T-cell (primary cell): ENCODE measurements at places on chromosomes 13 and 19.

- no peaks in the 10 kb centered on the region for H3K4me1 ChIP-seq
- H3K36me3 ChIP-seq, result no peaks in the 10 kb centered on the region
- no peak for DNase-seq
- H3K27ac ChIP-seq, result no peak overlapping the region
- no peak overlapping the region for H3K4me3 ChIP-seq
- no peaks in the 10 kb centered on the region for H3K27me3 ChIP-seq
Measured at GRCh38 chr13:95258619-95259194, 42.5 kb downstream of the ABCC4 start.

GRCh38 chr13:26485786-26486185 is 71.7 kb upstream of the WASF3 start:
- H3K27ac ChIP-seq, result no peak overlapping the region
- H3K4me1 ChIP-seq, result peaks cover 6% of the 10 kb centered on the region
- H3K4me3 ChIP-seq, result no peak overlapping the region
- DNase-seq, result no peak
- H3K27me3 ChIP-seq, result no peaks in the 10 kb centered on the region

- peaks cover 35% of the 10 kb centered on the region for H3K36me3 ChIP-seq
- H3K4me1 ChIP-seq, result no peaks in the 10 kb centered on the region
- H3K4me3 ChIP-seq, result no peak overlapping the region
Measured at GRCh38 chr19:6412447-6413091, 12.0 kb downstream of the KHSRP start.

- no peaks in the 10 kb centered on the region for H3K36me3 ChIP-seq
- no peak overlapping the region for H3K4me3 ChIP-seq
- no peaks in the 10 kb centered on the region for H3K4me1 ChIP-seq
- no peaks in the 10 kb centered on the region for H3K27me3 ChIP-seq
Measured at GRCh38 chr13:24606486-24607170, 73.6 kb upstream of the ATP12A start.

GRCh38 chr13:98260357-98261164 is 83.5 kb upstream of the RNF113B start:
- no peaks in the 10 kb centered on the region for H3K4me1 ChIP-seq
- DNase-seq, result no peak
- no peak overlapping the region for H3K27ac ChIP-seq
- no peaks in the 10 kb centered on the region for H3K27me3 ChIP-seq
- H3K4me3 ChIP-seq, result no peak overlapping the region
- H3K36me3 ChIP-seq, result no peaks in the 10 kb centered on the region

DNA sequence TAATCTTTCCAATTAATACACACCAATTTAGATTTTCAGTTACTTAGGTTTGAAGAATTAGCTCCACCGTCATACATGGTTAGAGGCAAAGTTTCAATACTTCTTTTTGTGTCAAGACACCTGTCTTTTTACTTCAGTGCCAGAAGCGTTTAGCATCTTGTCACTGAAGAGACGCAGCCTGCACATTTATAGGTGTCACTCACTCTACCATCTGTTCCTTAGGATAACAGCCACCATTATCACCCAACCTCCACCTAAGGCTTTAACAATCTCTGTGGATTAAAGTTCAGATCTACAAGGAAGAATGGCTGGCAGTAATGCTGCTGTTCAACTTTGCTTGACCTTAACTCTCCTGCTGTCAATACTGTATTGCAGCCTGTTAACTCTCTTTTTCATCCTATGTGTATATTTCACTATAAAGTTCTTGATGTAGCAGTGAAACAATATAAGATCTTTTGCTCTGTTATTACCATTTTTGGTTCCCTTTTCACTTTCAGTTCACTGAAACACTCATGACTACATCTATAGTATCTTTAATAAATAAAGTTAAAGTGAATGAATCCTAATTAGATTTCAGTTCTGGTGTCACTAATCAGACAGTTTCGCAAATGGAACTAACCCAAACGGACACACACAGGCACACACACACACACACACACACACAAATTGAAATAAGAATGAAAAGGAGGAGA is 435.6 kb downstream of the PCDH9 start:
- no peak overlapping the region for H3K4me3 ChIP-seq
- no peaks in the 10 kb centered on the region for H3K4me1 ChIP-seq
- H3K27ac ChIP-seq, result no peak overlapping the region
- DNase-seq, result no peak
- no peaks in the 10 kb centered on the region for H3K27me3 ChIP-seq

- H3K36me3 ChIP-seq, result peaks cover 43% of the 10 kb centered on the region
- no peak overlapping the region for H3K27ac ChIP-seq
- no peak for DNase-seq
- no peak overlapping the region for H3K4me3 ChIP-seq
- H3K27me3 ChIP-seq, result no peaks in the 10 kb centered on the region
Measured at GRCh38 chr19:13995878-13996765, 10.0 kb downstream of the RFX1 start.

DNA sequence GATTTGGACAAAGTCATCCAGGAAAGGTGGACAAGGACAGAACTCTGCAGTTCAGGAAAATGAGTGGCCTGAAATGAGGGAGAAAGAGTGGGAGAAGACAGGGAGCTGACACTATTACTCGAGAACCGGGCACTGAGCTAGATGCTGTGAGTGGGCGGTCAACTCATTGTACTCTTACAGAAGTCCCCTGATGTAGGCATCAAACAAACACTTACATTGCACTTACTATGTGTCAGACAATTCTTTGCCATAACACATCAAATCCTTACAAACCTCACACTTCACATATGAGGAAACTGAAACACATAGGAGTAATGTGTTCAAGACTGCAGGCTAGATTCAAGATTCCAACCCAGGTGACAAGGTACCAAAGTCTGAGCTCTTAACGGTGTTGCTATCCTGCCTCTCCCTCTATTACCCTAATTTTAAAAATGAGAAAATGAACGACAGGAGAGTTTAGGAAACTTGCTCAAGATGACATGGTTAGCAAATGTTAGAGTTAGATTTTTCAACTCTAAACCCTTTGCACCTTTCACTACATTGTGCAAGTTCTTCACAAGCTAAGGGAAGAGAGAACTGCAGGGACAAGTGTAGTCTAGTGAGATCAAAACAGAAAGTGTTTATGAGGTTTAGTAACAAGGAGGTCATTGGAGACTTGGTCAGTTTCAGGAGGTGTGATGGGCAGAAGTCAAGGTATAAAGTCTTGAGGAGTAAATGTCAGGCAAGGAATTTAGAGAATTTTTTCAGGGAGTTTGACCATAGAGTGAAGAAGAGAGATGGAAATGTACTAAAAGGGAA is 4.9 kb upstream of the MEDAG start:
- DNase-seq, result no peak
- H3K36me3 ChIP-seq, result no peaks in the 10 kb centered on the region
- H3K27me3 ChIP-seq, result peaks cover 9% of the 10 kb centered on the region
- H3K27ac ChIP-seq, result no peak overlapping the region
- peaks cover 13% of the 10 kb centered on the region for H3K4me1 ChIP-seq
- no peak overlapping the region for H3K4me3 ChIP-seq

DNA sequence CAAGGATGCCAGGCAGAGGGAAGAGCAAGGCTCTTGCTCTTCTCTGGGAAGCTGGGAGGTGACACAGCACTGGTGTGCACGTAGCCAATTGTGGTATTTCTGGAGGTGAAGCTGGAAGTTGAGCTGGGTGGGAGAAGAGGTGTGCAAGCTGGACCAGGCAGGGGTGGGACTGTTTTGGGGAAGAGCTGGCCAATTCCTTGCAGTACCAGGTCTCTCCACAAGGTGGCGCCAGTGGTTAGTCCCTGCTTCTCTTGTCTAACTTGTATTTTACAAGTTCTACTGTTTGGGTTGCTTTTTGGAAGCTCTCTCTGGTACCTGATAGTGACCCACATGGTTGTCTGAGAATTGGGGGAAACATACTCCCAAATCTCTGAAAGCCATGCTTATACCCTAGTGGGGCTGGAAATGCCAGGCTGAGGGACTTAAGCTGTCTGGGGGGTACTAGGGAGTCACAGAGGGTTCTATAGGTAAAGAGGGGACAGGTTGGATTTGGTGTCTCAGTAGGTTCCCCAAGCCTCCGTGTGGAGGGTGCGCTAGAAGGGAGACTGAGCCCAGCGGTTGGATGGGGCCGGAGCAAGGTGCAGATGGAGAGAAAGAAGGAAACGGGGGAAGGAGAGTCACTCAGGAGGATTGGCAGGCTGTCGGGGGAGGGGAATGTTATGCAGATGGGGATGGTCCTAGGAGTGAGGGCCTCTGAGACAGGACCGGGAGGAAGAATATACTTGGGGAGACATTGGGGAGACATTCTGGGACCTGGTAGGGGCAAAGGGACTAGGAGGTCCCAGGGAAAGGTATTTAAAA is 3.0 kb downstream of the HPN start:
- H3K27me3 ChIP-seq, result no peaks in the 10 kb centered on the region
- peak; percentile 55 for DNase-seq
- no peak overlapping the region for H3K27ac ChIP-seq
- peaks cover 45% of the 10 kb centered on the region for H3K4me1 ChIP-seq

DNA sequence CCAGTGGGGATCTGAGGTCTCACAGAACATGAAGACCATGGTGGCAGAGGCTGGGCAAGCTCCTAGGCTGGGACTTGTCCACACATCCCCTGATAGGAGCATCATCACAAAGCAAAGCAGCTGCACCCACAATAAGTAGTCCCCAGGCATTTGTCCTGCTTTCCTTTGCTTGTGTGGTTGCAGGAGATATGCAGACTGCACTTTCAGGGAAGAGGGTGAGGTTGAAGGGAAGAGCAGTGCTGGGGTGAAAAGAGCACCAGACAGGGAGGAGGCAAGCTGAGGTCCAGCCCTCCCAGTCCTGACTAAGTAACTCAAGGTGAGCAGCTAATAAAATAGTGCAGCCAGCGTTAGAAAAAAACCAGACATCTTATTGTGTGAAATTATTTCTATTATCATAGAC is 383.6 kb downstream of the UQCRFS1 start:
- H3K36me3 ChIP-seq, result no peaks in the 10 kb centered on the region
- no peak overlapping the region for H3K27ac ChIP-seq
- no peak for DNase-seq

DNA sequence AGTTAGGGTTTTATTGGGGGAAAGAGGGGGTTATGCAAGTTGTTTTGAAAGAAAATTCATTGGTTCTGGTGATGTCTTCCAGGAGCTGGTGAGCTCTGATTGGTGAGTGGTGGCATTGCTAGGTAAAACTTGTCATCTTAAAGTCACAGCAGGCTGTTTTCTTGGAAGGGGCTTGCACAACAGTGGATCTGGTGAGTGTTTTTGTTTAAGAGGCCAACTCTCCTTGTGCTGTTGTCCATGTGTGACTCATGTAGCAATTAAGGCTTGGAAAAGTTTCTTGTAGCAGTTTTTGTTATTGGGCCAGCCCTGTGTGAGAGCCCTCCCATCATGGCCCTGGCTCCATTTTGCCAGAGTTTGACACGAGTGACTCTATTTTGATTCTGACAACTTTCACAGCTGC is 109.4 kb downstream of the RFC3 start:
- DNase-seq, result no peak
- no peak overlapping the region for H3K4me3 ChIP-seq
- no peaks in the 10 kb centered on the region for H3K4me1 ChIP-seq
- no peaks in the 10 kb centered on the region for H3K36me3 ChIP-seq
- no peak overlapping the region for H3K27ac ChIP-seq

- DNase-seq, result no peak
- peaks cover 30% of the 10 kb centered on the region for H3K36me3 ChIP-seq
- no peak overlapping the region for H3K27ac ChIP-seq
- no peaks in the 10 kb centered on the region for H3K27me3 ChIP-seq
Measured at GRCh38 chr13:113995051-113995601, 21.2 kb upstream of the C13orf46 start.

DNA sequence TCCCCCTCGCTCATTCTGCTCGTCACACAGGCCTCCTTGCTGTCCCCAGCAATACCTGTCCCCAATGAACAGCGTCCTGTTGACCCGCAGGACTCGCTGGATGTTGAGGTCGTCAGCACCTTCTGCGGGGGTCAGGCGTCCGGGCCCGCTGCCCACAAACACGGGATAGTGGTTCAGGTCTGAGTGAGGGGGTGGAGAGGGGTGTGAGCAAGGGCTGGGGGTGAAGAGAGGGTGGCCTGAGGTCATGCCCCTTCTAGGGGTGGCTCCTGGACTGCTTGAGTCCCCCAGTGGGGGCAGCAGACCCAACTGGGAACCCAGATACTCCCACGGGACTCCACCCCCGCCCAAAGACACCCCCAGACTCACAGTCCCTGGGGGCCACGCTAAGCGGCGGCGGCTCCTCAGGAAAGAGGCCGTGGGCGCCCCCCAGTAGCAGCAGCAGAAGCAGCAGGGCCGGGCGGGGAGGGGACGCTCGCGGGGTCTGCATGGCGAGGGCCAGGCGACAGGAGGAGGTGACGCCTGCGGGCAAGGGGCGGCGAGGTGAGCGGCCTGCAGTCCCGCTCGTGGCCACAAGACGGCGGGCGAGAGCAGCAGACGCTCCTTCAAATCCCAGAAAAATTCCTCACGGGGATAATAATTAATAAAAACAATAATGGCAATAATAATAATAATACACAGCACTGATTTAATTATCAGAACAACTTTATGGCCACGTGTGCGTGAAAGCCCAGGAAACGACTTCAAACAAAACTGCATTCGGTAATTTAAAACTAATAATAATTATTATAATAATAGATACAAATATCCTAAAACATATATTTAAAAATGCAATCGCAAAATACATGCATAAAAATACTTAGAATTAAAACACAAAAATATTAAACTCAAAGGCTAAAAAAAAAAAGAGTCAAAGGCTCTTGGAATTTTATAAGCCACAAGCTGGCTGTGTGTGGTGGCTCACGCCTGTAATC is 1.2 kb downstream of the SEMA6B start:
- no peak for DNase-seq
- H3K27me3 ChIP-seq, result no peaks in the 10 kb centered on the region
- H3K4me3 ChIP-seq, result no peak overlapping the region
- H3K4me1 ChIP-seq, result peaks cover 4% of the 10 kb centered on the region
- no peak overlapping the region for H3K27ac ChIP-seq

DNA sequence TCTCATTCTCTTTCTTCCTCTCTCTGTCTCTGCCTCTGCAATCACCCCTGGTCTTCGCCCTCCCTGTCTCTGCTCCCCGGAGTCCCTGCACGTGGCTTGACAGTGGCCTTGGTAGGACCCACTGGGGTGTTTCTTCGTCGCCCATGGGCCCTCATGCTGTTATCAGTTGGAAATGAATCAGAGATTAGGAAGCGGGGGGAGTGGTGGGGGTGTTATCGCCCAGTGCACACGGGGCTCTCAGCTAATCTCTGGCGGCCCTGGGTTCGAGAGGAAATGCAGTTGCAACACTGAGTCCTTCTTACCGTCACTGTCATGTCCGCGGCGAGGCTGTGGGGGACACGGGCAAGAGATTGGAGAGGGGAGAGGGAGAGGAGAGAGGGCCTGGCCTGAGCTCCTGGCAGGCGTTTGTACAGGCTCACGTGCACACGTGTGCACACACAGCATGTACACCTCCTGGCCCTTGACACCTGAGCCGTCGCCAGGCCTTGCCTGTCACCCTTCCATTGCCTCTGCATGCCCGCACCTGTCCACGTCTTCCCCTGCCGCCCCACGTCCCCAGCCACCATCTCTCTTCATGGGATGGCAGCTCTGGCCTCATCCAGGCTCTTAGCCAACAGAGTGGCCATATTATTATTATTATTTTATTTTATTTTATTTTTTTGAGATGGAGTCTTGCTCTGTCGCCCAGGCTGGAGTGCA is 37.8 kb upstream of the SLC7A10 start:
- no peak overlapping the region for H3K27ac ChIP-seq
- no peaks in the 10 kb centered on the region for H3K36me3 ChIP-seq
- H3K27me3 ChIP-seq, result peaks cover 24% of the 10 kb centered on the region
- no peaks in the 10 kb centered on the region for H3K4me1 ChIP-seq
- no peak for DNase-seq
